AG09309 (cell line): ENCODE measurements at places on chromosomes 12 and 14.

DNA sequence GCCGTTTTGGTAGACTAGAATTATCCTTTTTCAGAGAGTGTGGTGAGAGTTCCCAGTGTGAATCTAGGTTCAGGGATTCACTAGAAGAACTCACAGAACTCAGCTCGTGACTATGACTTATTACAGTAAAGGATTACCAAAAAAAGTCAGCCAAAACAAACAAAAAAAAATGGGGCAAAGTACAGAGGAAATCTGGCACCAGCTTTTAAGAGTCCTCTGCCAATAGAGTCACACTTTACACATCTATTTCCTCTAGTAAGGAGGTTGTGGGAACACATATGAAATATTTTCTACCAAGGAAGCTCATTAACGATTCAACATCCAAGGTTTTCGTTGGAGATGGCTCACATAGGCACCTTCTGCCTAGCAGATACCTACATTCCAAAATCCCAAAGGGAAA is 28.2 kb downstream of the TSPAN19 start:
- DNase-seq = no peak

- no peak for DNase-seq
Measured at GRCh38 chr12:125162489-125163028, 97.3 kb downstream of the AACS start.

- DNase-seq = no peak
Measured at GRCh38 chr12:128073937-128074336, 193.0 kb upstream of the TMEM132C start.

- DNase-seq = no peak
Measured at GRCh38 chr14:25887251-25887878, 710.5 kb downstream of the NOVA1 start.
